Cerebellar nuclear complex (tissue), 1 donor: ENCODE measurements at places on chromosomes 13 and 19.

DNA sequence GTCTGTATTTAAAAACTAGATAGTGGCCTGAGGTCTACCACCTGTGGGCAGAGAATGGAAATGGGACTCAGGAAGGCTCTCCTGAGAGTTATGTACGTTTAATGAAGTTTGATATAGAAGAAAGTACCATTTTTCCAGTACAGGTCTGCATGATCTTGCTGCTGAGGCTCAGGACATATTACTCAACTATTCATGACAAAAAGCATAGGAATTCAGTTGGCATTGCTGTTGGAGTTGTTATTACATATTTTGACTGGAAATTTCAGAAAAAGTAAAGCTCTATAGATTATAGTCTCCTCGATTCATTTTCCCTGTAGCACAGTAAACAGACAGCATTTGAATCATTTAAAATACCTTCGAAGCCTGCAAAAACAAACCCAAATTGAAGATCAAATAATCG is 469.8 kb downstream of the DCT start:
- DNase-seq: no peak

DNA sequence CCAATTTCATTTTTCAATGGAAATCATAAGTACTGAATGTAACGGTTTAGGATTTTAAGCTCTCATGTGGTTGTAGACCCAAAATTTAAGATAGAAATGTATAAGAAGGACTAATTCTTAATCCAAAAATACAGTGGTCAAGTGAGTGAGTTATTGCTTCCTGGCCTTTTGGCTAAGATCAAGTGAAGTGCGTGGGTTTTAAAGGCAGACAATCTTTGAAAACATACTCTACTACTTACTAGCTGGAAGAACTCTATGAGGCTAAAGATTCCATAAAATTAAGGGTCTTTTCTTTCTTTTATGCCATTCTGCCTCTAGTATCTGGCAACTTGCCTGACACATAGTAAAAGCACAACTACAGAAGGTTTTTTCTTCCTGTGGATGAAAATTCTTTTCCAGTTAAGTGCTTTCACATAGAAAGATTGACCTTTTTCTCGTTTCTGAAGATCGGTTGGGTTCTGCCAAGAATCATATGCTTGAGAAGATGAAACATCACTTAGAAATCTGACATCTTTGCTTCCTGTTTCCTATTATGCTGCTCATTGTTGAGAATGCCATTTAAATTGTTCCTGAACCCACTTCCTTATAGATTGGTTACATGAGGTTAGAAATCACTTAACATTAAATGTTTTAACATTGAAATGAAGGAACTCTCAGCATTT is 26.4 kb upstream of the SCEL start:
- no peak for DNase-seq

- no peak for DNase-seq
These were observed 306 bp downstream of the SUGT1 start for GRCh38 chr13:52652980-52653303.

- DNase-seq: no peak
These were observed 20.5 kb downstream of the HAUS8 start for GRCh38 chr19:17054746-17055145.

GRCh38 chr19:44689290-44690130 is 9.4 kb upstream of the CEACAM16 start:
- DNase-seq: no peak
